ENCODE measurements at places on chromosomes 2 and 18.

- no peak for DNase-seq
These were observed 199.2 kb upstream of the SMAD2 start for GRCh38 chr18:48129621-48130082.

DNA sequence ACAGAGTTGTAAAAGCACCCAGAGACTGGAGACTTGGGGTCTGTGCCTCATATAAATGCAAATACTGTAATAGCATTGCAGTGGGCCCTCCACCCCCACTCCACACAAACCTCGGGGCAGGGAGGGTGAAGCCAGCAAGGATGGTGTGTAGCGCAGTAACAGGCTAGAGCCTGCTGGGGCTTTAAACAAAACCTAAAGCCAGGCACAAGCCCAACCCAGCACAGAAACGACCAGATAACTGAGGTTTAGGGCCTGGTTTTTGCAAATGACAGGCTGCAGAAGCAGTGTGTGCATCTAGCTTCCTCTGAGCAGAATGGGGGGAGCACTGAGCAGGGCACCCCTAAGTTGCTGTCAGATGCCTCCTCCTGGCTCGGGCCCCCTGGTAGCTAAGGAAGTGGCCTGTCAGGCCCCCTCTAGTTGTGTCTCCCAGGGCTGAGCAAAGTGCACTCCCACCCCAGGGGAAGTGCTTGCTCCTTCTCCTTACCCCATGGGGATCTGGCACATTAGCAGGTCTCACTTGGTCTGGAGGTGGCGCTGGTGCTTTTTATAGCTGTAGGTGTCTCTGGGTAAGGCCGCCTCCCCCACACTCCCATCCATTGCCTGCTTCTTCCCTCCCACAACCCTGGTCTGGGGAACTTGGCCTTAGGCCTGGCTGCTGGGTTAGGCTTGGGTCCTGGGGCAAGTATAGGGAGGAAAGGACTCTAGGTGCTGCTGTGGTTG, 135.1 kb downstream of the CELF4 start:
- no peak for DNase-seq

- no peak for DNase-seq
These were observed 136.4 kb downstream of the DYSF start for GRCh38 chr2:71589763-71590162.

- DNase-seq, result no peak
These were observed 230.3 kb downstream of the SLC4A3 start for GRCh38 chr2:219857751-219858150.

DNA sequence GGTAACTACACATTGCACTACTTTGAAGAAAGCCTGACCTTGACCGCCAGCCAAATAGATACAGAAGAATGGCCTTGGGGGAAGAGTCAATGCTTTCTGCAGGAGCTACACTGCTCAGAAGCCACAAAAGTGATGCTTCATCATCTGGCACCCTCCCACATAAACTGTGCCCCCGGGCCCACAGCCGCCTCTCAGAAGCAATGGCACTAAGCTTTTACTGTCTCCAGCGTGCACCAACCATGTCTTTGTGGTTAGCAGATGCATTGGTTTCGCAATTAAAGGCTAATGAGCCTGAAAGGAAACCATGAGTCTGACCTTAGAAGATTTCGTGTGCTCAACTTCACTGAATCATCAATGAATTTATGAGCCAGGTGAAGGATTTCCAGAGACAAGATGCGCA, 209.4 kb upstream of the TRIB2 start:
- no peak for DNase-seq

GRCh38 chr2:157526070-157526469, 82.2 kb upstream of the CYTIP start:
- DNase-seq, result no peak

DNA sequence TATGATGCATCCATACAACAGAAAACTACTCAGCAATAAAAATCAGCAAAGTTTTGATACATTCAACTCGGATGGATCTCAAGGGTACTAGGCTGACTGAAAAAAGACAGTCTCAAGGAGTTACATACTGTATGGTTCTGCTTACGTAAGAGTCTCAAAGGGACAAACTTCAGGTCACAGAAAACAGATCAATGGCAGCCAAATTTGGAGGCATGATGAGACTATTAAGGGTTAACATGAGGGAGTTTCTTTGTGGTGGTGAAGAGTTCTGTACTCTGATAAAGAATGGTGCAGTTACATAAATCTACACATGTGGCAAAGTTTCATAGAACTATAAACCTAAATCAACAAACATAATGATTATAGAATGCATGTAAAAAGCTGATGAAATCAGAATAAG, 81.4 kb downstream of the COBLL1 start:
- no peak for DNase-seq

- no peak for DNase-seq
These were observed 1.4 kb downstream of the TRIB2 start for GRCh38 chr2:12718015-12718671.

- DNase-seq, result no peak
These were observed 143.4 kb downstream of the EML6 start for GRCh38 chr2:54866868-54867267.

- DNase-seq, result no peak
These were observed 4.3 kb upstream of the HAAO start for GRCh38 chr2:42796427-42797248.

DNA sequence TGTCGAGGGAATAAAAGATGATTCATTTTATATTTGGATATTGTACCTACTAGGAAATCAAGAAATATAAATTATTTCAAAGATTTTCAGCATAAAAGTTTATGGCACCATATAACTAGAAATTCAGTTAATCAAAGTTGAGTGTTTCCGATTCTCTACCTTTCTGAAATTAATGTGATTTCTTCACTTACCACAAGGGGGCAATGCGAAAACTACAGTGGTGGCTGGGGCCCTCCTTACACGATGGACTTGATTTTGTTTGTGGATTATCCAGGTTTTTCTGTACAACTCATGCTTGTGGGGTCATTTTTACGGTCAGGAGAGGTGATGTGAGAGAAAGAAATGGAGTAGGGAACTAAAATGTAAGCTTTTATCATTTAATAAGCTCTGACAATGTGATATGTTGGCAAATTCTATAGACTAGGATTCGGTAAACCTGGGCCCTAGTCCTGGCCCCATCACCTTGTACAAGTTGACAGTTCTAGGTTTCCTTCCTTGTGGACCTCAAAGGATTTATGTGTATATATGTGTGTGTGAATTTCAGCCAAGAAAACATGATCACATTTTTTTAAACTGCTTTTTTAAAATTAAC, 47.6 kb downstream of the G6PC2 start:
- no peak for DNase-seq

DNA sequence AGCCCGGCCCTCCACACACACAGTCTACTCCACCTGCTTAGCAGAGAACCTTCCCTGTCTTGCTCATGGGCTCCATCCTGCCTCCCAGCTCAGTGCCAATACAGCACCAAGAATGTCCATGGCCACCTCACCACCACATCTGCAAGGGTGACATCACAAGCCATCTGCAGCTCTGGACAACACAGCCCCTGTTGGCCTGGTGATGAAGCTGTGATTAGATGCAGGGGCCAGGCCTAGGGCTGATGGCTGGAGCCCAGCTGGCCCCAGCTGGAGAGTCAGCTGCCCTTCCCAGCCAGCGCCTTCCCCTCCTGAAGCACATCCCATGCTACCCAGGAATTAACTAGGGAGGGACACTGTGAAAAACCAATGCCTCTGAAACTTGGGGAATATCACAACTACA, 91.1 kb downstream of the TTC32 start:
- DNase-seq, result no peak
